Stimulated activated CD8-positive, alpha-beta memory T cell treated with anti-CD3 and anti-CD28 coated beads, Interleukin-7, amount 100 ng/mL, for 24 hours (primary cell): ENCODE measurements at places on chromosomes 6 and 20.

DNA sequence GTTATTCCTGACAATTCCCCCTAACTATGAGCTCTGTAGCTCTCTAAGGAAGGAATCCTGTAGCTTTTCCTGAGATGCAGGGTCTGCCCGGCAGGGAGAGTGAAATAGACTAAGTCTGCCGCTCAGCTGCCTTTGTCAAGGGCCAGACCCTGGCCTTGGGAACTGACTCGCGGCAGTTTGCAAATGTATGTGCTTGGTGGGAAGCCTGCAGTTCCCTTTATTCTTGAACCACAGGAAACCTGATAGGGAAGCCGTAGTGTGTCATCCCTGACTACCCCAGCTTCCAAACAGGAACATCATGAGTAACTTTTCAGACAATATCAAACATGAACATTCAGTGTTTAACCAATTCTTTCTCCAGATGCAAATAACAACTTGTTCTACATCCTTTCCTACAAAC lies 78.7 kb upstream of the IFNGR1 start:
- no peak for DNase-seq

GRCh38 chr6:74510878-74511277 lies 695.0 kb downstream of the COL12A1 start:
- no peak for DNase-seq

- DNase-seq = no peak
Observed at GRCh38 chr6:44023586-44024454, 103.4 kb downstream of the MRPL14 start.

DNA sequence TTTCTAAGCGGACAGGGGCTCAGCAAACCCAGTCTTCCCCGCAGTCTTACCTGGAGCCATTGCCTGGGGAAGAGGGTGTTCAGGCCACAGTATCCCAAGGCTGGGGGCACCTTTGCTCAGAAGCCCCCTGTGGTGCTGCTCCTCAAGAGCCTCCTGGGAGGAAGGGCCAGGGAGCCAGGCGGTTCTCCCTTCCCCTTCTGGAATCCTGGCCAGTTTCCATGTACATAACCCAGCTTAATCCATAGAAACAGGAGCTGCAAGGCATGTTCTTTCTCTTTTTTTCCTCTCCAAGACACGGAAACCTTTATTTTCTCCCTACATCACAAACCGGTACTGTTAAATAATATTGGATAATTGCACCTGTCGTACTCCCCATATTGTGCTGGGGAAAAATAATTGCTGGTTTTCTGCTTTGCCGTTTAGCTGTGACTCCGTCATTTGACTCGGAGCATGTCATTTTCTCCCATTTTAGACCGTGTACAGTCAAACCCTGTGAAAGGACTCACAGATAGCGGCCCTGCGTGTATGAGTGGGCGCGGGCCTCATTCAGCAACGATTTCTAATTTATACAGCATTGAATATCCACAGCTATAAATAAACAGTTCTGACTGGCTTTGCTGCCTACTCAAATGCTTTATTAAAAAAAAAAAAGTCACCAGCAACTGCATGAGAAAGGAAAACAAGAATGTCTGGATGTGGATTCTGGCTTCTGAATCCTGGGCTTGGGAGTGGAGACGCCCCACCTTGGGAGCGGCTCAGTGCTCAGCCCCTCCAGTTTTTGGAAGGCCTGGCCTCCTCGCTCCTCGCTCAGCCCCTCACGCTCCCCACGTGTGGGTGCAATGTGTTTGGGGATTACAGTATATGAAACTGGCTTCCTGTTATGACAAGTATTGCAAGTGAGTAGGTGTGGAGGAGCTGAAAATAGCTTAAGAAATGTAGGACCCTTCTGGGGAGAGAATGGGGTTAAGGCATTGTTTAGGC lies 67.3 kb downstream of the ADTRP start:
- DNase-seq = peak; percentile 45

DNA sequence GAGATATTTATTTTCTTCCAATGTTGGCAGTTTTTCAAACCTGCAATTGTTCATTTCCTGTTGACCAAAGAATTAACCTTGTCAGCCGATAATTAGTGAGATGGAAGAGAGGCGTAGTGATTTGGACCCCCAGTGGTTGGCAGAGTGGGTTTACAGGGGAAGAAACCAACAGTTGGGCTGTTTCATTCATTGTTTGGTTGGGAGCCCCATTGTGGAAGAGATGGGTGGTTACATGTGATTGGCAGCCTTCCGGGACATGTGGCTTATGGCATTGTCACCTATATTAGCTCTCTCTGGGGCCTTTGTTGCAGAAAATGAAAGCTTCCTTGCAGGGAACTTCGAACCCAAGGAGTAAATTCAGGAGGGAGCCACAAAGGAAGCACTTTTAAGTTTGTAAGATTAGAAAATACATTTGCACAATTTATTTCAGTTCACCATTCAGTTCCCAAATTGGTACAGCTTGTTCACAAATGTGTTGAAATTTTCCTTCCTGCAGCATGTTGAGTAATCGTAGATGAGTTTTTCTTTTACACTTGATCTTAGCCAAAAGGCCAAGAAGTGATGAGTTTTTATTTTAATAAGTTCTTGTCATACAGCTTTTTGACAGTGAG lies 50.3 kb upstream of the CDKAL1 start:
- DNase-seq = no peak

DNA sequence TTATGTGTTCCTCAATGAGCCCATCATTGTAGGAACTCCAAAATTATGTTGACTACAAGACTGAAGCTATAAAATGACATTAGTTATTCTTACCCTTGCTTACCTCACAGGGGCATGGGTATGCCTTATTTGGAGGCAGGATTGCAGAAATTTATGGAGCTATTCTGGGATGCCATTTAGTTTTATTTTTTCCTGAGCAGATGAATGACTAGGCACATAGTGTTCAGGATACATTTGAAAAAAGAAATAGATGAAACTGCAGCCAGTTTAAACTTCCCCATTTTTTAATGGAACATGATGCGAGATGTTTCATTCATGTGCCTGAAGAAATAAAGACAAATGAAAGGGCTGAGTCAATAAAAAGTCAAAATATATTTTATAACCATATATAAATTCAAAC lies 399.2 kb upstream of the JAG1 start:
- DNase-seq = no peak

- DNase-seq = no peak
Observed at GRCh38 chr6:142550310-142551063, 248.7 kb downstream of the ADGRG6 start.

DNA sequence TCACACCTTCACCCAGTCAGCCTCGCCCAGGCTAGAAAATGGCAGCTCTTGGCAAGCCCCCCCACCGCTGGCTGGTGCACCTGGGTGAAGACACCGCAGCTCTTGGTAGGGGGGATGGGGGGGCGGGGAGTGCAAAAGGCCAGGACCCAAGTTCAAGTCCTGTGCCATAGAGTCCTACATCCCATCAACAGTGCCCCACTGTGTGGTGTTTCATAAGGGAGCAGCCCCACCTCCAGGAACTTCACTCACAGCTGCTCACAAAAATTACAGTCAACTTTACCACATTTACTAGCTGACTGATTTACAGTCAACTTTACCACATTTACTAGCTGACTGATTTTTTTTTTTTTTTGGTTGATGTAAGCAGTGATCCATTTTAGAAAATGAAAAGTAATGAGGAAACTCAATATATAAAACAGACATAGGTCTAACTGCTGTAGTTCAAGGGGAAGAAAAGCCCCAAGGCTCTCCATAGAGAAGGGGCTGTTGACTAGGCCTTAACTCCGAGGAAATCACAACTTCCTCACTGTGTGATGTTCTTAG lies 208.9 kb upstream of the SNX9 start:
- DNase-seq = no peak

- no peak for DNase-seq
Observed at GRCh38 chr20:57957411-57958049, 247.7 kb upstream of the PMEPA1 start.

DNA sequence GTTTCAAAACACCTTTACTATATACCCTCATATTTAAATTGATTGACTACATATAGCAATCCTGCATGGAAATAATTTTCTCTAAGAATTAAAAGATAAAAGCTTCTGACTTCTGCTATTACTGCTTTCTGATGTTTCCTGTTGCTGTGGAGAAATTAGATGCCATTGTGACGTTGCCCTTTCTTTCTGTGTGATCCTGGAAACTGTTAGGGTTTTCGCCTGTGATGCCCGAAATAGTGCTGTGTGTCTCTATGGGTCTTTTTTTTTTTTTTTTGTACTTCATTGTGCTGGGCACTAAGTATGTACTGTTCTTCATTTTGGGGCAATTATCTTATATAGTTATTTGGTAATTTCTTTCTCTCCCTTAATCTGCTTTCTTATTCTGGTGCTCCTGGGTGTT lies 205.0 kb downstream of the ARID1B start:
- DNase-seq = no peak

DNA sequence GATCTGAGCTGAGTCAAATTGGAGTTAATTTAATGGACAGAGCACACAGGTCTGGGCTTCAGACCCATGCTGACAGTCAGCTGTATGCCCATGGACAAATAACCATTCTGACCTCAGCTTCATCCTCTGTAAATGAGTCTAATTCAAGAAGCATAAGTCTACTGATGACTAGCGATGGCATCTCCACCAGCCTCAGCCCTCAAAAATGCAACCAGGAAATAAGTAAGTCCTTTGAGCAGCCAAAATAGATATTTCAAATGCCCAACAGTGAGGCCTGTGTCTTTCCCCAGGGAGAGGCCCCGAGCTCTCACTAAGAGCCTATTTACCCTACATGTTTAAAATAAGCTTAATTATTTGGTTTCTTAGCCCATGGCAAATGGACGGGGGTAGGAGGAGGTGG lies 114.2 kb upstream of the MTHFD1L start:
- DNase-seq = no peak

- DNase-seq = no peak
Observed at GRCh38 chr6:11618533-11618932, 81.0 kb downstream of the TMEM170B start.

GRCh38 chr6:131602781-131603312 lies 25.2 kb downstream of the MED23 start:
- no peak for DNase-seq

- no peak for DNase-seq
Observed at GRCh38 chr6:75818098-75818855, 69.2 kb downstream of the MYO6 start.
